ENCODE measurements at places on chromosomes 2 and 18.

GRCh38 chr18:44025421-44025820, 655.3 kb upstream of the SETBP1 start:
- no peak for DNase-seq

- DNase-seq: no peak
Observed at GRCh38 chr2:173896755-173897154, 68.4 kb downstream of the SP3 start.

- DNase-seq: no peak
Observed at GRCh38 chr2:42962508-42962953, 170.1 kb upstream of the HAAO start.

DNA sequence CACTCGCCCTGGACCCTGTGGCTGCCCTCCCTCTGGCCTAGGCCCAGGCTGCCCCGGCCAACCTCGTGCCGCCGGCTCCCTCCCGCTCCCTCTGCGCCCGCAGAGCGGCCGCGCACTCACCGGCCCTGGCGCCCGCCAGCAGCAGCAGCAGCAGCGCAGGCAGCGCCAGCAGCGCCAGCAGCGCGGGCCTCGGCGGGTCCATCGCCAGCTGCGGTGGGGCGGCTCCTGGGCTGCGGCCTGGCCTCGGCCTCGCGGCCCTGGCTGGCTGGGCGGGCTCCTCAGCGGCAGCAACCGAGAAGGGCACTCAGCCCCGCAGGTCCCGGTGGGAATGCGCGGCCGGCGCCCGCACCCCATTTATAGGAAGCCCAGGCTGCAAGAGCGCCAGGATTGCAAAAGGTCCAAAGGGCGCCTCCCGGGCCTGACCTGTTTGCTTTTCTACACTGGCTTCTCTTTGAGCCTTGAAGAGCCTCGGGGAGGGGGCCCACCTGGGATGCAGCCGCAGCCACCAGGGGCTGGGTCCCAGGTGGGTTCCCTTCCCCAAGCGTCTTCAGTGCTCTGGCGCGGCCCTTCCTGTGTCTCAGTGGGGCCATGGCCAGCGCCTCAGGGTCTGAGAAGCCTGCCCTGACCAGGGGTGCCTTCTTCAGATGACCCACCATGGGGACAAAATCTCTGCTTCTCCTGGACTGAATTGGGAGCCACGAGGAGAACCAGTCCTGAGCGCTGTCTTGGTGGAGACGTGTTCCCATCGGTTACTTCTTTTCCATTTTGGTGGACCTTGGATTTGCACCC, at the start of gene APOB:
Gene APOB, minus strand, starts transcription at position 330 of the 789 bp plus-strand sequence. Its CDS starts 128 bp downstream, at position 202.
- no peak for DNase-seq

- no peak for DNase-seq
Observed at GRCh38 chr2:16654833-16655444, 10.7 kb downstream of the CYRIA start.

- DNase-seq: no peak
Observed at GRCh38 chr18:45733535-45733934, 9.6 kb downstream of the SLC14A1 start.

DNA sequence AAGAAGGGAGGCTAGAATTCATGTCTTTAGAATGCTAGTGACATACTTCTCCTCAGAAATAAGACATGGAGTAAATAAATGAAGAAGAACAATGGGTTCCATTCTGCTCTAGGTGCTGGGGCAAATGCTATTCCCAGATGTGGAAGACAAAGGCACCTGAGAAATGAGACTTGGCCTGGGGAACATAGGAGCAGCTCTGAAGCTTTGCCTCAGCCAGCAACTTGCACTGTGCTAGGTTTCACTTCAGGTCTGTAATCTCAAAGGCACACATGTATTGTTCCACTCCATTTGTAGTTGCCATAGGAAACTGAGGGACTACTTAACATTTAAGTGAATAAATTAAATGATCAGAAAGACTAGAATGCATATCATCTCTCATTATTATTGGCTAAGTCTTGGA, 538.9 kb upstream of the REG3G start:
- DNase-seq: no peak

DNA sequence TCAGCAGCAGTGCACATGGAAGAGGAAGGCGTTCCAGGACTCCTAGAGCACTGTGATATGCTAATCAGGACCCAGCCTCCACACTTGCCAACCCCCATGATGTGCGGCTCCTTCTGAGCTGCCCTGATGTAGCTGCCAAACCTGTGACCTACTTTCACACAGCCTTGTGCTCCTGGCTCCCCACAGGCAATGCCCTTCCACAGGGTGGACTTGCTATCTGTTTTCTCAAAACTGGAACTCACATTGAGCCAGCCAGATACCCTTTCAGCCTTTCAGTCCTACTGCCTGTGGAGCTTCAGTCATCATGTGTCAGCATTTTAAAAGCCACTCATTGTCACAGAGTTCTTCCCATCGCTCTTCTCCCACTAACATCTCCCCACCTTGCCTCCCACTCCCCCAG, 181.6 kb downstream of the AFF3 start:
- no peak for DNase-seq

- no peak for DNase-seq
Observed at GRCh38 chr2:149587950-149588487, 444 bp upstream of the MMADHC start.

GRCh38 chr2:102032368-102033030, 40.7 kb downstream of the IL1R2 start:
- no peak for DNase-seq

- DNase-seq: no peak
Observed at GRCh38 chr18:9240270-9240669, 94.3 kb upstream of the TWSG1 start.

DNA sequence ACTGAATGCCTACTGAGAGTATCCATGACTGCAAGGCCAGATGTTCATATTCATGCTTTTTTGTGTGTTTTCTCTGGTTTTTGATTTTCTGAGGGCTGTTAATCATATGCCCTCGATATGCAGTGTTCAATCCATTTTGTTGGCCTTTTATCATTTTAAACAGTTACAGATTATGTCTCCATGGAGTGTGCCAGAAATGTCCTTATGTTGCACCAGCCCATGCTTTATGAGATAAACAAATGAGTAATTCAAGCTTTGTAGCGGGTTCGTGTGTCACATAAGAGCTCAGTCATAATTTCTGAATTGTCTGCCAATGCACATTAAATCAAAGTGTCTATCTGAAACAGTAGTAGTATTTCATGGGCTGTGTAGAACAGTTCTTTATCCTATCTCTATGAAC, 583.0 kb downstream of the THSD7B start:
- DNase-seq: no peak

- DNase-seq: no peak
Observed at GRCh38 chr2:239778042-239778851, 246.9 kb downstream of the NDUFA10 start.

GRCh38 chr2:142933916-142934315, 56.5 kb downstream of the KYNU start:
- no peak for DNase-seq

GRCh38 chr2:33570681-33571080, 28.4 kb downstream of the FAM98A start:
- DNase-seq: no peak

DNA sequence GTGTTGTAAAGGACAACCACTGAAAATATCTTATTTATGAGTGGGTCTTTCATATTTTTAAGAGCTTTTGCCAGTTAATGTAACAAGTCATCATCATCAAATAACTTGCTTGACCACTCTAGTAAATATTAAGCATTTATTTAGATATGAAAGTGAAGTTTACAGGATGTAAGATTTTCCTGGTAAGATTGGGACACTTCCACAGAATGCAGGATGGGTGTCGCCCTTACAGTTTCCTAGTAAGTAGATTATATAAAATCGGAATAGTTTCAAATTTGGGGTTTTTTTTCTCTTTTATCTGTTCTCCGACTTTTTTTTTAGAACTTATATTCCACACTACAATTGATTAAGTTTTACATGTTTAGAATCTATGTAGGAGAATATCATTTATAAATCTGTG, 14.8 kb upstream of the SLC40A1 start:
- no peak for DNase-seq

- no peak for DNase-seq
Observed at GRCh38 chr18:22684268-22684667, 248.9 kb upstream of the RBBP8 start.

DNA sequence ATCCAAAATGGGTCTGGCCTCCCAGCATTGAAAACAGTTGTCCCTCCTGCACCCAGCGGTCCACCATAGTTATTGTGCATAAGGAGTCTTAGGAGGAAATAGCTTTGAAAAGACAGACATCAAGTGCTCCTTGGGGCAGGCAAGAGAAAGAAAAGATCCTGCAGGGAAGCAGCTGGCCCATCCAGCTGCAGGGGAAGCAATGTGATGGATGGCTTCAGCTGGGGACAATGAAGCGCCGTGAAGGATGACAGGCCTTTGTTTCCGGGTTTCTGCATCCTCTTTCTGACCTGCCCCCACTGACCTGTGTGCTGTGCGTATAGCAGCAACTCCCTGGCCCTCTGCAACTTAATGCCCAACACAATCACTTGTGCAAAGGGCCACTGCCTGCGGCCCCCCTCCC, 142.9 kb upstream of the NCKAP5 start:
- no peak for DNase-seq

DNA sequence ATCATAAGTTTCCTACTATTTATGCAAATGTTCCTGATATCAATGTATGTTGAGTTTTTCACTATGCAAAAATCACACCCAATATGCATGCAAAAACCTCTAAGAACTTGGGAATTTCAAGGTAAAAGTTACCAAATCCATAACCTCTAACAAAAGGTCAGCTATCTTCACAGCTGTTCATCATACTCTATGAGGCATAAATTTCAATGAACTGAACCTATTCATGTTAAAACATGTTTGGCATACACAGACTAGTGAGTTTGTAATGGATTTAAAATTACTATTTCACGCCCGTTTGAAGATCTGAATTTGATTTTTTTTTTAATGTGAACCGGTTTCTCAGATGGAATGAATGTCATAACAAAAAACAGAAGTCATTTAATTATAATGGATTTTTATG, 100.2 kb downstream of the ATAD2B start:
- no peak for DNase-seq

DNA sequence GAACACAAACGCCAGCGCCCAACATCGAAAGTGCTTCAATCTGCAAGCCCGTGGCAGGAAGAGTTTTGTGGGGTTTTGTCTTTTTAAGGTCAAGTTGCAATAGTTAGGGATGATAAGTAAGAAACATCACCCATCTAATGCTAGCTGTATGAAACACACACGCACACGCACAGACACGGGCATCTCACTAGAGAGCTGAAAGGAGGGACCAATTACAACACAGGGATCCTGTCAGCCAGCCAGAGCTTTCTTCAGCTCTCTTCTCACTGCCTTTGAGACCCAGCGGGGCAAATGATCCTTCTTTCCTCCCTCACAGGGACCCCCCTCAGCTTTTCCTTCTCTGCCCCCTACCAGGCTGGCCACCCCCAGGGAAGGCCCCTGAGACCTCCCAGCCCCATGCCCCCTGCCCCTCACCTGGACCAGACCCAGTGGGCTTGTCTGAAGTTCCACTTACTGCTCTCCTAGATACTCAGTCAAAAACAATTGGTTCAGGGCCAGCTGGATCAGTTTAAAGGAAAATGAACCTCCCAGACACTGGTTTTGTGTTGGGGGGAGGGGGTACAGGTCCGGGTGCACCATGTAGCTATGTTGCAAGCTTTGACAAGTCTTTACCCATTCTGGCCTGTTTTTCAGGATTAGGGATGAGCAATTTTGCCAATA, 17.9 kb downstream of the CYP26B1 start:
- DNase-seq: no peak

- DNase-seq: no peak
Observed at GRCh38 chr2:175418224-175418835, 236.8 kb upstream of the ATP5MC3 start.

GRCh38 chr2:171878481-171878993, 15.5 kb downstream of the SLC25A12 start:
- DNase-seq: no peak

DNA sequence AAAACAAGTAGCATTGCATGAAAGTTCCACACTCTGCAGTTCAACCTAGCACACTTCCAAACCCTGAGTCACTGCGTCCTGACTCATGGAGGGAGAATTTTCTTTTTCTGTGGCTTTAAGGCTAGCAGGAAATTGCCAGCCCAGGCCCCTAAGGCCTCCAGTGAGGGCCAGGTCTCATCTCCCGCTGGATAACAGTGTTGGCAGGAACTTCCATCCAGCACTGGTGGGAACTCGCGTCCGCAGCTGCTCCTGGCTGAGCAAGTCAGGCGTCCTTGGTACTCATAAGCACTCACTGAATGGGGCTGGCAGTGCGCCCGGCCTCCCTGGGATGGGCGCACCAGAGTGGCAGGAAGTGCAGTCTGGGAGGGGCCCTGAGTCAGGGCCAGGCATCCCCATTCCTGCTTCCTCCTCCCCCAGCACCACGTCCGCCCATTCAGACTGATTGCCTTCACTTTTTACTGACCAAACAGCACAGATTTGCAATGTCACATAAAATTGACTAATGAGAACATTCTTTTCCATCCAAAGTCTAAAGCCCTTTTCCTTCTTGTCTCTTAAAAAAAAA, 14.3 kb downstream of the MALL start:
- no peak for DNase-seq

GRCh38 chr2:201358684-201359083, 1.5 kb upstream of the FLACC1 start:
- DNase-seq: no peak

DNA sequence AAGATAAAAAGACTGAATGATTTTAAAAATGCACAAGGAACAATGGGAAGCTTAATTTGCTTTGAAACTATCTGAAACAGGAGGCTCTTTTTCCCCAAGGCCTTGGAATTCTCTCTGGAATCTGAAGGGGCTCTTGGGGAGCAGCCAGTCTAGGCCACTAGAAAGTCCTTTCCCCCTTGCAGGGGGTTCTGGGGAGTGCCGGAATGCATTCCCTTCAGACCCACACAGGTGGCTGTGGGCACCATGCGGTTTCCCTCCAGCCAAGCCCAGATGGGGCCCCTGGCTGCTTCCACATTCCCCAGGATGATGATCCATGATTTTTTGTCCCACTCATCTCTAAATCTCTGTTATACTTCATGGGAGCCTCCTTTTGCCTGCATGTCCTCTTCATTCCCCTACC, 10.7 kb downstream of the GPR45 start:
- no peak for DNase-seq

DNA sequence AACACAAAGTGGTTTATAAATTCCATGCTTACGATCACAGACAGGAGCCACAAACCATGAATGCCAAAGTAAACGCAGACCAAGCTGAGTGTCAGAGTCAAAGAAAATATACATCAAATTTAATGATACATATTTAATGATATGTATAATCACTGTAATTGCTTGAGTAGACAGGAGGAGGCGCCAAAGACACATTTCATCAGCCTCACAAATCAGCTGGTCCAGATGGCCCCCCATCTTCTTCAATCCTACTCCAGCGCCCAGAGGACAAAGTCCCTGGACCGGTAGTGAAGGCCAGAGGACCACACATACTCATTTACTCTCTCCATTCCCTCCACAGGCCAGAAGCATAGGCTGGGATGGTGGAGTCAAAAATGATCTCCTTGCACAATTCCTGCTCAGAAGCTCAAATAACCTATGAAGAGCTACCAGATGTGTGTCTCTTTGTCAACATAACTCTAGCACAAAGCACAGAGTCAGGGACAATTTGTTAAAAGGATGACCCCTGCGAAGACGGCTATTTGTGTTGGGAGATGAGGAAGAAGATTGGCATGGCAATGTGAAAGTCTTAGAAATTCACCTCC, 149.3 kb upstream of the PGAP1 start:
- no peak for DNase-seq

Data from activated naive CD4-positive, alpha-beta T cell (primary cell).